Tongue (tissue), 3 donors: ENCODE measurements at places on chromosomes 16 and 17.

- peak; percentile 82 for DNase-seq
Observed at GRCh38 chr17:1907909-1908698, 78.3 kb downstream of the RPA1 start.

DNA sequence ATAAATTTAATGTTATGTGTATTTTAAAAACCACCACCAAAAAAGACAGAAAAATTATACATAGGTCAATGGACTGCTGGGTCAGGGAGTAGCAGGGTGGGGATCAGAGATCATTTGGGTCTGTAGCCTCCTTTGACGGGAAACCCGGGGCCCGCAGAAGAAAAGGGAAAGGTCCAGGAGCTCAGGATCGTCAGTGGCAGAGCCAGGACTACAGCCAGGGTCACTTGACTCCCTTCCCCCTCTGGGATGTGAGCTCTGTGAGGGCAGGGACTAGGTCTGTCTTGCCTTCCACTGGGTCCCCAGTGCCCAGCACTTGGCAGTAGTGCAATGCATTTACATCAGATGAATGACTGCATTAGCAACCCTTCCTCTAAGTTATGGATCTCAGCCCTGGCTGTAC lies 62.1 kb downstream of the TOM1L2 start:
- DNase-seq = no peak

- DNase-seq = no peak
Observed at GRCh38 chr16:84595052-84595481, 22.8 kb downstream of the COTL1 start.

GRCh38 chr17:20189302-20189701 lies 180.1 kb downstream of the SPECC1 start:
- DNase-seq = peak; percentile 63

DNA sequence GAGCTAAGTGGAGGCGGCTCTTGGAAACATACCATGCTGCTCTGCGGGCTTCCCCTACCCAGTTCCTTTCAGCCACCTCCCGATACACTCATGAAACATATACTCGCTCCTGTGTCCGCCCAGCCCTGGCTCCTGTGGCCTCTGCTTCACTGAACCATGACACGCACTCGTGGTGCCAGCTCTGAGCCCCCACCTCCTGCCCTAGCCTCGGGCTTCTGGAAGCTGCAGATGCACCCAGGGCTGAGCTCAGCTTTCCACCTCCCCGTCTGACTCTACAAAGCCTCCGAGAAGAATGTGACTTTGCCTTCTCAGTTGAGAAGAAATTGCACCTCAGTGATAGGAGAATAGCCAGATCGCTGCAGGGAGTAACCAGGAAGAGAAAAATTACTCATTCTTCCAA lies 11.0 kb downstream of the CALB2 start:
- DNase-seq = no peak

- no peak for DNase-seq
Observed at GRCh38 chr17:67685351-67685750, 32.4 kb upstream of the NOL11 start.

- DNase-seq = no peak
Observed at GRCh38 chr17:4364622-4365041, 1.8 kb downstream of the UBE2G1 start.

DNA sequence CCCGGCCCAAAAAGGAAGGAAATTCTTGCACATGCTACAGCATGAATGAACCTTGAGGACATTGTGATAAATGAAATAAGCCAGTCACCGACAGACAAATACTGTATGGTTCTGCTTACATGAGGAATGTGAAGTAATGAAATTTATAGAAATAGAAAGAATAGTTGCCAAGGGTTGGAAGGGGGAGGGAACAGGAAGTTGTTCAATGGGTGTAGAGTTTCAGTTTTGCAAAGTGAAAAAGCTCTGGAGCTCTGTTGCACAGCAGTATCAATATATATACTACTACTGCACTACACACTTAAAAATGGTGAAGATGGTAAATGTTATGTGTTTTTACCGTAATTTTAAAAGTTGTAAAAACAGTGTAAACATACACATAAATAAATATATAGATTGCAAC lies 43.7 kb downstream of the PKD1L3 start:
- DNase-seq = no peak

- DNase-seq = no peak
Observed at GRCh38 chr17:47731396-47731795, 1.6 kb upstream of the TBX21 start.

DNA sequence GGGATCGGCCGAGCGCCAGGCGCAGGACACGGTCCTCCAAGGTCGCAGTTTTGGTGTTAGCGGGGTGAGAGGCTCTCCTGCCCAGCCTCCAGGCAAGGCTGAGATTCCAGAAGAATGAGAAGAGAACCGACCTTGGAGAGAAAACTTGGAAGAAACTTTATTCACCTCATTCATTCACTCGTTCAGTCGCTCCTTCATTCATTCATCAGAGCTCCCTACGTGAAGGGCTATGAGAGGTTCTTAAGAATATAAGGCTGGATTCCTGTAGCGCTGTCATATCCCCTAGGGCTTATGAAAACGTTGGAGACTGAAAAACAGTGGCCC lies 991 bp upstream of the MYH10 start:
- DNase-seq = no peak

- peak; percentile 84 for DNase-seq
Observed at GRCh38 chr17:17001874-17002520, 30.1 kb upstream of the TNFRSF13B start.

DNA sequence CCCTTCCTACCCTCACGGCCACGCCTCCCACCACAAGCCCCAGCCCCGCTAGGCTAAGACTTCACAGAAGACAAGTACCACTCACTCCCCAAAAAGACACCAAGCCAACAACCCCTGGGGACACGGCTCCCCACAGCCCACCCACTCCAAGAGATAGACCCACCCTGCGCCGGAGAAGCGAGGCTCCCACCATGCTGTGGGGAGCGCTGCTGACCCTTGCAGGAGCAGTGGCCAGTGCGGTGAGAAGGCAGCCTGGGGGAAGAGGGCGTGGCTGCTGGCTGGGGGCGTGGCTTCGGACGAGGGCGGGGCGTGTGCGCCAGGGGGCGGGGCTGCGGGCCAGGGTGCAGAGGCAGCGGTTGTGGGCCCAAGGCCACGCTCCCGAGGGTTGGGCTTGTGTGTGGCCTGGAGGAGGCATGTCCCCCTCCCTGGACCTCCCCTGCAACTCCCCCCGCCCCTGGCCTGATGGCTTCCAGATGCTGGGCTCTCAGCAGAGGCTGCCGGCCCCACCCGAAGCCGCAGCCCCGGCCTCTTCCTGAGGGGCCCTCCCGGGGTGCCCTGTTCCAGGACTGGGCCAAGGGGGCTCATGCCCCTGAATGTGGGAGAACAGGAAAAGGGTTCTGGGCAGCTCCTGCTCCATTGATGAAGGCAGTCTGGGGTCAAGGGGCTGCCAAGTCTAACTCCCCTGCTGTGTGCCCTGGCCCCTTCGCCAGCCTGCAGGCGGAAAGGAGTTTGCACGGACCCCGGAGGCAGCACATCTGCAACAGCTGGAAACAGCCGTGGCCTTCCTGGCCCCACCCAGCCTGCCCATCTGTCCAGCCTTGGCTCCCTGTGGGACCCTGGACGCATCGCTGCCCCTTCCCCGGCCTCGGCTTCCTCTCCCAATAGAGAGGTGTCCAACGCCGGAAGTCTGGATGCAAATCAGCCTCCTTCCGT lies 9.1 kb downstream of the TFAP4 start:
- peak; percentile 95 for DNase-seq

DNA sequence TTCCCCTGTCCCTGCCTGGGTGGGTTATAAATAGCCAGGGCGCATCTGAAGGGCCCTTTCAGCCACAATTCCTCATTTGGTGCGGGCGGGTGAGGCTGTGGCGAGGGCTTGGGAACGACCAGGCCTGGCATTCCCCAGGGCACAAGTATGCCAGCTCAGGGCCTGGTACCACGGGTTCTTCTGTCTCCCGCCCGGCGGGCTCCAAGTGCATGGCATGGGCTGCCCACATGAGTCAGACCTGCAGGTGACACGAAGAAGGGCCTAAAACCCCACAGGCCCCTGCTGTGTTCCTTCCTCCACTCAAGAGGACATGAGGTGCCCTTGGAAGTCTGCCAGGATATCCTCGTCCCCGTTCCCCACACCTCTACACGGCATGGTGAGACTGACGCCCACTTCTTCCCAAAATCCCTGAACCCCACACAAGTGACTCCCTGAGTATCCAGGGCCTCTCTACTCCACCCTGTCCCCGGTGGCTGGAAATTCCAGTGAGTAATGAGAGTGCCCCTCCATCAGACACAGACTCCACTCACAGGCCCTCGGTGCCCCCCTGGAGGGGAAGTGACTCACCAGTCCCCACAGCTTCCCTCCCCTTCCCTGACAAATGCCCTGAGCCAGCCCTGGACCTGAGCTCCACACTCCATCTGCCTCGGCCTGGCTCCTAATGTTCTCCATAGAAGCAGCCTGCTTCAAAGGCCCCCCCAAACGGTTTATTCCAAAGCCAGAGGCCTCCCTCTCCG lies 68.8 kb downstream of the ABR start:
- DNase-seq = peak; percentile 51

DNA sequence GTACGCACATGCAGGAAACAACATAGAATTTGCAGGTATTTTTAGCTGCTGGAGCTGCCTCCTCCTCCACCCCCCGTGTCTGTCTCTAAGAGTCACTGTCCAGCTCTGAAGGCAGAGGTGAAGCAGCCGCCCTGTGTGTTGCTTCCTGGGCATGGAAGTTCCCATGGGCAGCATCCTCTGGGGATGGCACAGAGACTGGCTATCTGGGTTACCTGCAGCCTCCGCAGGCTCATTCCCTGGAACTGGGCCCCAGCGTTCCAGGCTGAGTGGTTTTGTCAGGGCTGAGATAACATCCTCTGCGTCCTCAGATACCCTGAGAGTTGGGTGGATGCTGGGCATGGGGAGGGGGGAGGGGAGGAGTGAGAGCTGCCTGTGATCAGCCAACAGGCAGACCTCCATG lies 41.5 kb upstream of the MRTFB start:
- no peak for DNase-seq

- no peak for DNase-seq
Observed at GRCh38 chr16:11309895-11310633, 28.9 kb upstream of the PRM1 start.

DNA sequence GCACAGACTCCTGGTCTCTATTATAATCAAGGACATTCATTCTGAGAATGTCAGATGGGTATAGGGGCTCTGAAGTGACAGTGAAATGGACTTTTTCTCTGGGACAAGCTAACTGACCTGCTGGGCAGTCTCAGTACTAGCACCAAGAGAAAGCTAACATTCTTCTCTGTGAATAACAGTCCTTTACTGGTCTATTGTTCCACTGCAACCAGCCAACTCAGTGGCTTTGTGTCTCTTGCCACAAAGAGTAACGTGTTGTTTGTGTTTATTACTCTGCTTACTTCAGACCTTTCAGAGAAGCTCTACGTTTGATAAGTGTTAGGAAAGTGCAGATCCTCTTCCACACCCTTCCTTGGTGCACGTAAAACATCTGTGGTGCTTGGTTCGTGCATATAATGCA lies 61.5 kb upstream of the BCAR1 start:
- no peak for DNase-seq
